H1 (cell line): ENCODE measurements at places on chromosomes 7 and 10. TPM values are rescaled to one million over a fixed set of nuclear protein-coding genes. Genes with fewer than 3 reads are reported as not detected.

DNA sequence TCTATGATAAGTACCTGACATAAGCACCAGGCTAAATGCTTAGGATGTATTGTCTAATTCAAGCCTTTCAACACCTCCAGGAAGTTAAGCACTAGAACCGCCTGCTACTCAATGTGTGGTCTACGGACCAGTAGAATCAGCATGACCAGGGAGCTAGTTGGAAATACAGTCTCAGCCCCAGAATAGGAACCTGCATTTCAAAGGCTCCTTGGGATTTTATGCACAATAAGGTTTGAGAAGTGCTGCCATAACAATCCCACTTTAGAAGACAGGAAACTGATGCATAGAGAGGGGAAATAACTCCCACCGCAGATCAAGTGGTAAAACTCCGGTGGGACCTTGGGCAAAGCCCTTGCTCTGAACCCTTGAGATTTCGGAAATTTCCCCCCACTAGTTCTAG is 8.8 kb upstream of the DUSP5 start:
- no peak for DNase-seq

- no peak for DNase-seq
Measured at GRCh38 chr10:12875100-12875499, 126.4 kb downstream of the CCDC3 start.

GRCh38 chr10:100621360-100622205 is 85.8 kb downstream of the HIF1AN start:
- no peak for DNase-seq

Gene EBLN1
- polyA plus RNA-seq, result not detected in 2 replicates
